ENCODE measurements at places on chromosomes 16 and 17.

- DNase-seq = no peak
These were observed 825.4 kb downstream of the KCNJ18 start for GRCh38 chr17:22517716-22518115.

GRCh38 chr17:2415081-2415480, 14.2 kb upstream of the MNT start:
- no peak for DNase-seq

DNA sequence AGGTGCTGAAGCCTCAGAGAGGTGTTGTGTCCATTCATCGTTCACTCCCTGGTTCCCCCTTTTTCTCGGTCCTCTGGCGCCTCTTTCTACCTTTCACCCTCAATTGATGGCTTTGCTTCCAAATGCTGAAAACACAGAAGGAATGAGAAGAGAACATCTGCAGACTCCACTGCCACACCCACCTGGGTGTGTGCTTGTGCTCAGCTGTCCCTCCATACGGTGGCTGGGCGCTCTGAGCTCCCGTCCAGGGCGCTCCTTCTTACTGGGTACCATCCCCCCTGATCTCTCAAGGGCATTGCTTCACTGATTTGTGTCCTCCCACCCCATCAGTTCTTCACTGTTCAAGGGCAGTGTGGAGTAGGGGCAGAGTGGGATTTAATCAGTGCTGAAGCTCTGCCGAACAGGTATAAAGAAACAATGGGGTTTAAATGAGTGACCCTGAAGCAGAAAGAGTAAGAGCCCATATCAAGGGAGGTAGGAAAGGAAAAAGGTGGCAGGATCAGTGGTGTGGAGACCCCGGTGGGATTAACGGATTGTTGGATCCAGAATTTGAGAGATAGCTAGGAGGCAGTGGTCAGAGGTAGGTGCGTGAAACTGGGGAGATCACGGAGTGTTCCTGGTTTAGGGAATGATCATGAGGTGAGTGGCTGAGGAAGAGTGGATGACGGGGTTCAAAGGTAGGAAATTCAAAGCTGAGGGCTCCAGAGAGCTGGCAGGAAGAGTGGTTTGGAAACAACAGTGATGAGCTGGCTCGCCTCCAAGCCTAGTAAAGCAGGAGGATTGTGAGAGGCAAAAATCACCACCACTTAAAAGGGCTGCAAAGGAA, 40.8 kb downstream of the MRTFB start:
- no peak for DNase-seq

- no peak for DNase-seq
These were observed 416.6 kb downstream of the KIF2B start for GRCh38 chr17:54239291-54239690.

- no peak for DNase-seq
These were observed 129.1 kb upstream of the HS3ST2 start for GRCh38 chr16:22684574-22685458.

- no peak for DNase-seq
These were observed 148.7 kb downstream of the GRIN2A start for GRCh38 chr16:10033556-10033955.
